ENCODE measurements at places on chromosomes 11 and 22. TPM values are rescaled to one million over a fixed set of nuclear protein-coding genes. Genes with fewer than 3 reads are reported as not detected.

Gene PTPRCAP
- not detected for total RNA-seq

Gene RFPL2
- not detected for total RNA-seq

Gene CRYAB
- total RNA-seq: 6.5 TPM

Gene ZDHHC24
- 3.6 TPM for total RNA-seq

GRCh38 chr11:78428266-78428636 lies 10.6 kb upstream of the GAB2 start:
- DNase-seq: no peak

DNA sequence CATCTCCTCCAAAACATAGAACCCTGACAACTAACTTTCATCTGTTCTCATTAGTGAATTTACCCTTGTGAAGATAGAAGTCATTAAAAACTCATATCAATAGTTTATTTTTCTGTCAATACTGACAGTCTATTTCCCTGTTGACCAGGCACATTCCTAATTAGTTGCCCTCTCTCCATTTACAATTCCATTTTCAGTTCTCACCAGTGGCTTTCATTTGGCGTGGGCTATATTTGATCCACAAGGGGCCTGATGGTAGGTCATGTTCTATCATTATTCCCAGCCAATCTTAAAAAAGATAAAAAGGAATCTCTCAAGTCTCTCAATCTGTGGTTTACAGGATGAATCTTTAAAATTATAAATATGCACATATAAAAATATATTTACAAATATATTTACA lies 3.9 kb upstream of the AKIP1 start:
- no peak for DNase-seq

DNA sequence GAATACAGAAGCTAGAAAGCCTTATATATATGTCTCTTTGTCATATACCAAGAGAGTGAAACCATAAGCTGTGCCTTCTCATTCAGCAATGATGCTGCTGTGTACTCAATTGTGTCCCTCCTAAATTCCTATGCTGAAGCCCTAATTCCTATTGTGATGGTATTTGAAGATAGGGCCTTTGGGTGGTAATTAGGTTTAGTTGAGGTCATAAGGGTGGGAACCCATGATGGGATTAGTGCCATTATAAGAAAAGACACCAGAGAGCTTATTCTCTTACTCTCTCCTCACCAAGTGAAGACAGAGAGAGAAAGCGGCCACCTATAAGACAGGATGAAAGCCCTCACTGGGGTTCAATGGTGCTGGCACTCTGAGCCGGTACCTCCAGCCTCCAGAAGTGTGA lies 1191.3 kb upstream of the TENM4 start:
- no peak for DNase-seq

DNA sequence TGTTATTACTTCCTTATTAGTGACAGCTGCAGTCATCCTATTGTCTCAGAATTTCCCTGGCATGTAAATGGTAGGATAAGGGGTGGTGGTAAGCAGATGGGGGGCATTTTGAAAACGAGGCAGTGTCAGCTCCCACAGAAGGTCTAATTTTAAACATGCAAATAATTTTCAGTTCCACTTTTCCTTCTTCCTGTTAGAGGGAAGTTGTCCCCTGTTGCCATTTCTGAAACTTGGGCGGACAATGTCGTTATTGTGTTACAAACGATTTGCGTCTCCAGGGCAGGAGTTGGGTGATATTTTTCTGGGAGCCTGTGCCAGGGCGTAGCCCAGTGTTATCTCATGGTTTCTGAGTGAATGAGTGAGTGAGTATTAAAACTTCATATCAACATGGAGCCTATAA lies 7.4 kb downstream of the PTPRJ start:
- no peak for DNase-seq
